CD4-positive, alpha-beta T cell treated with Interleukin-6 at 100 ng/mL for 8 hours (primary cell): ENCODE measurements at places on chromosomes 5 and 9.

- no peak for DNase-seq
Observed at GRCh38 chr5:84382363-84383295, 2.1 kb downstream of the EDIL3 start.

GRCh38 chr5:89337-90286, 2.4 kb upstream of the PLEKHG4B start:
- no peak for DNase-seq

DNA sequence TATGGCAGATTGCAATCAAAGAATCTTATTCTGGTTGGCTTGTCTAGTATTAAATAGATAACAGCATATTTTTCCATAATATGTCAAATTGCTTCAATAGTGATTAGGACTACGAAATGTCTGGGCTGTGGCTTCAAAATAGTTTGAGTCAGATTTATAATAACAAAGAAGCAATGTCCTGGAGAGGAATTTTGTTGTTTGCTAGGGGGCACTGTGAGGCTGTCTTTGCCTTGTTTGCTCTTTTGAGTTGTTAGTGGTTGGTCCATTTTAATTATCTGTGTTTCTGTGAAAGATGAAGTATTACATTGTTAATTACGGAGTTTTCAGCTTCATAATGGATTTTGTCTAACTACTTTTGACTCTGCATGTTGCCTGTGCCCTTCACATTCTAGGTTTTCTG, 713.6 kb downstream of the TLE4 start:
- DNase-seq, result no peak

- no peak for DNase-seq
Observed at GRCh38 chr5:139473105-139473504, 2.3 kb downstream of the SMIM33 start.

GRCh38 chr9:124632077-124632621, 125.0 kb upstream of the NR5A1 start:
- no peak for DNase-seq

DNA sequence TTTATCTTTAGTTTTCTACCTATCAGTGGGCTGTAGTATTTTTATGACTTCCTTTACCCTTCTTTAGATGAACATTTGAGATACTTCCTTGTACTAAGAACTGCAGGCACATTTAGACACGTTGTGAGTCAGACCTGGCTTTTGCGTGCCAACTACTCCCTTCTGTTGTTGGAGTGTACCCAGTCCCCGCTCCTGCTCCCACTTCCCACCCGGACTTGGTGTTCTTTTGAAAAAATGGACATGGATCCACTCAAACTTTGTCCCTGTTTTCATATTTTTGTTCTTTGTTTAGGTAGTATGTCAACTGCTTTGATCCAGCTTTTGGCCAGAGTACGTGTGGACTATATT, 60.7 kb downstream of the PARP8 start:
- peak; percentile 13 for DNase-seq
